Activated CD4-positive, alpha-beta T cell treated with anti-CD3 and anti-CD28 coated beads, Interleukin-2, amount 50 U/mL, for 16 hours (primary cell): ENCODE measurements at places on chromosomes 7 and 10.

GRCh38 chr10:97587183-97587582 is 2.3 kb upstream of the C10orf62 start:
- no peak for DNase-seq

DNA sequence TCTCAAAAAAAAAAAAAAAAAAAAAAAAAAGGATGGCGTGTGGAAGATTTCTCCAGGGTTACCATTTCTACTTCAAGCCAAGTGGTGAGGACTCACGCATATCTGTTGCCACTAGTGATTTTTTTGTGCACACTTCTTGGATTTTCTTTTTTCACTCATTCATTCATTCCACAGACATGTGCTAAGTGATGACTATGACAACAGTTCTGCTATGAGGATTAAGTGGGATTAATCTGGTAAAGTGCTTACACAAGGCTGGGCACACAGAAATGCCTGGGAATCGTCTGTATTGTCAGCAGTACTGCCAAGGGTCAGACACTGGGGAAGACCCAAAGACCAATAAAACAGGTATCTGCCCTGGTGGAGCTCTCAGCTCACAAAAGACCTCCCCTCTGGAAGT is 6.3 kb upstream of the OPN1SW start:
- DNase-seq, result no peak

- DNase-seq, result no peak
Observed at GRCh38 chr7:20201380-20201779, 15.8 kb downstream of the MACC1 start.

DNA sequence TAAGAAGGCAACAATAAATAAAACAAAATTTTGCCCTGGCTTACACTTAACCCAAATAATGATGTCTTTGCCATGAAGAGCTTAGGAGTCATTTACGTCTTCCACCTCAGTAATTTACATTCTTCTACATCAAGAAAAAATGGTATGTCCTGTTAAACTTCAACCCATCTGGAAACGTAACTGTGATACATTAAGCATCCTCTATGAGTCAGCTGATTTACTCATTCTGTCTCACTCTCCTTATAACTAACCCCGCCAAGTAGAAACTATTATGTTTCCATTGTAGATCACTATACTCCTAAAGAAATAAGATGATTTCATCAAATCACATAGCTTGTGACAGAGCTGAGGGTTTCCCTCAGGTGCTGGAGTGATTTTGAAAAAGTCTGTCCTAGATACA is 330.7 kb downstream of the CDC14C start:
- no peak for DNase-seq

GRCh38 chr10:14749070-14749809 is 25.5 kb downstream of the FAM107B start:
- no peak for DNase-seq

DNA sequence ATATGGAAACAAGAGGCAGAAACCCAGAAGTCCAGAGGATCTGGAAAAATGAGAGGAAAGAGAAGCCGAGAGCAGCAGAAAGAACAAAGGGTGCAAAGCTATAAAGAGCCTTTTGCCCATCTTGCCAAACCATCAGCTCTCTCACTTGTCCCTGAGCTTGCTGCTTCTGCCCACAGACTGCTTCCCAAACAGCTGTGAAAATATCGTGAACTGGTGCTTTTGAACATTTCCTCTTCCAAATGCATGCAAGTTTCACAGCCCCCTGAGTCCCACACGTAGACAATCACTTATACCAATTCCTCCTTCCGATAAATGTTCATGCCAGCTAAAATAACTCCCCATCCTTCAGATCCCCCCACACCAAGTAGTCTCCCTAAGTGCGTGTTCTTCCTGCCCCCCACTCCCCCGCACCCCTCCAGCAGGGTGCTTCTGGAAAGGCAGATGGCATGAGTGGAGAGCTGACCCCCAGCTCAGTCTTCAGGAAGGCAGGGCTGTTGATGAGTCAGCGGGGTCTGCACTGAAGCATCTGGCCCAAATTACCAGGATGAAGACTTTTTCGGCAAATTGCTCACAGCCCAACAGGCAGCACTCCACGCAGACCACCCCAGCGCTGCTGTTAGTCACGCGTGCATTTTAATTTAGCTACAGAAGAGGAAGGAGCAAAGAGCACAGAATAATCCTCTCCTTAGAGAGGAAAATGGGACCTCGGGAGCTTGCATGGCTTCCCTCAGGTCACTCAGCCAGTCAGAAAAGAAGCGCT is 76.1 kb upstream of the KCNMA1 start:
- DNase-seq, result no peak

DNA sequence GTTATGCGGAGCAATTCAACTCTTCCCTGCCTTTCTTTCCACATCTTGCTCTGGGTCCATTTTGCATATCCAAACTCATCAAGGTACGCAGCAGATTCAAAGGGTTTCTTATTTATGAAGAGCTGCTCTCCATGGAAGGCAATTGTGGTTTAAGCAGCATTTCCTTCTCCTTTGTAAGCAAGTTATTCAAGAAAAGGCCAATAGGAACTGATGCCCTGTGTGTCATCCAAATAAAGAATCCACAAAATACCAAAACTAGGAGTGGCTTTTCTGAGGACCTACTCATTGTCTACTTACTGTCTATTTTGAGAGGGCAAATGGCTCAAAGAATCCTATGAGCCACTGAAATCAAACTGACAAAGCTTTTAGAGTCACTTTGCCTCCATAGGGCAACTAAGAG is 253.1 kb downstream of the PTEN start:
- no peak for DNase-seq

DNA sequence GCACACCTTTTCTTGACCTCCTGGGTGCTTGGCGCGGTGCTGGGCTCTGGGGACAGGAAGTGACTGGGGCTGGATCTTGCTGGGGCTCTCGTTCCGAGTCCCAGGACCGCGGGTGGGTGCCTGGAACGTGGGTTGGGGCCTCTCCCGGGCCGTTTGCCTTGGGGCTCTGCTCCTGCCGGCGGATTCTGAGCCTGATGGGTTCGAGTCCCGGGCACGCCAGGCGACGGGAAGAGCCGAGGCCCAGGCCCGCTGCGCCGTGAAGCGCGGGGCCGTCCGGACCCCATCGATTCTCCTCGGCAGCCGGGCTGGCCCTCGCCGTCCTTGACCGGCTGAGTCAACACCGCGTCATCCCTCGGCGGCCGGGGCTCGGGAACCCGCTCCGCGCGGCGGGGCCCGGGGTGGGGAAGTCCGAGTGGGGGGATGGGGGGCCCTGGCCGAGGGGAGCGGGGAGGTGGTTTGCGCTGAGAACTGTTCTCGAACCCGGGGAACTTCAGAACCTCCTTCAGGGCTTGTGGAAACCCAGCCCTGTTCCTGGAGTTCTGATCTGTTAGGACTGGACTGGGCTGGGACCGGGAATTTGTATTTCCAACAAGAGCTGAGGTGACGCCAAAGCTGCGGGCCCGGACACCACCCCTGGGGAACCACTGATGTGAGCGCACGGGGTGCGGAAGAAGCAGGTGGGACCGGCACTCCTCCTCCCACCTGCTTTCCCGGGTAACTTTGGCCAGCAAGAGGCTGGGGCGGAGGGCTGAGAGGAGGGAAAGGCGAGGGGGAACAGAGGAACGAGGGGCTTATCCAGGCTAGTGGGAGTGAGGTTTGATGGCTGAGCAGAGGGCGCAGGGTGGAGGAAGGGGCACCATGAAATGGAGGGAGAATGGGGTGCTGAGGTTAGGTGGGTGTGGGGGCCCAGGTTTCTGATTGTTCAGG is 6.2 kb downstream of the HHEX start:
- DNase-seq, result no peak

GRCh38 chr7:55189878-55190436 is 171.1 kb downstream of the EGFR start:
- no peak for DNase-seq

GRCh38 chr10:128029290-128029651 is 97.0 kb downstream of the MKI67 start:
- no peak for DNase-seq

- DNase-seq, result no peak
Observed at GRCh38 chr10:112926906-112927688, 22.9 kb upstream of the TCF7L2 start.
